Left renal pelvis (tissue), 4 donors: ENCODE measurements at places on chromosomes 7 and 10.

DNA sequence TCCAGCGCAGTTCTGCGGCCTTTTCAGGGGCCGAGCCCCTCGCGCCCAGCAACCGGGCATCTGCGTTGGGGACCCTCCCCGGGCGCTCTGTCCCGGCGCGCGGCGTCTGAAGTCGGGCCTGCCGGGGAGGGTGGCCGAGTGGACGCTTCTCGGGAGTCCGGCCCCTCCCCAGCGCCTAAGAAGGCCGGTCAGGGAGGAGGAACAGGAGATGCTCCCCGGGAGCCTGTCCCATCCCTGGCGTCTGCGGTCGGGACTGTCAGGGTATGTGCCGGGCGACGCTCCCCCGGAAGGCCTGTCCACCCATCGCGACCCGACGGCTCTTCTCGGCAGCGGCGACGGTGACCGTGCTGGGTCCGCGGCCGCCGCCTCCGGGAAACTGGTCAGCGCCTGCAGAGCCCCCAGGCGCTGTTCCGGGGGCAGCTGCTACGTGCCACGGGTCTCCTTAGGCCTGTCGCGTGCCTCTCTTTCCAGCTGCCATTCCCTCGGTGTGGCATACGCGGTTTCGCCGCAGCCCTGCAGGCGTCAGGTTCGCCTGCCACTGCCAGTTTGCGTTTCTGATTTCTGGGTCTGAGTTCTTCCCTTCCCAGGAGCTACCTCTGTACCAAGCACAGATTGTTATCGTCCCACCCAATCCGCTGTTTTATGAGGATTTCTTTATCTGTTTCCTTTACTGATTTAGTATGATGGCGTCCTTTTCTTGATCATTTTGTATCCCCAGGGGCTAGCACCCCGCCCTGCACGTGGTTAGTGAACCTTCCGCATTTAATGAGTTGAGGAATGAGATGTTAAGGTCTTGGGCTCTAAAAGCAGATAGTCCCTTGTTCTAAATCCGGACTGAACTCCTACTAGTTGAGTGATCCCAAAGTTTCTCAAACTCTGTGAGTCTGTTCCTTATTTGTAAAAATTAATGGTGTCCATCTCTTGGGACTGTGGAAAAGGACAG lies 782 bp downstream of the IFIT5 start:
- DNase-seq, result no peak

DNA sequence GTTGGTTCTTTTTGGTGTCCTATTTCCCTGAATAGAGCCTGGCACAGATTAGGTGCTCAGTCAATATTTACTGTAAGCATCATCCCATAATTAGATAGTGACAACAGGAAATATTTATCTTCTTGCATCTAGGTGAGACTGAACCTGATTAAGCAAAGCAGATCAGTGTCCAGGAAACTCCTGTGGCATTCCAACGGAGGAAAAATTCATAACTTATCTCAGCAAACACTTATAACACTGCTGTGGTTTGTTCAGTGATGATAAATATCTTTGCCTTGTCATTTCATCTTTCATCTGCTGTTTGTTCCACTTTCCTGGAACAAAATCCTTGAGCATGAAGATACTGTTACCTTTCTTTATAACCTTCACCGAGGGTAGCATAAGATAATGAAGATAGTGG lies 1160.3 kb upstream of the AUTS2 start:
- no peak for DNase-seq

- DNase-seq, result no peak
Observed at GRCh38 chr7:101590663-101591435, 38.2 kb downstream of the MYL10 start.

GRCh38 chr7:95304990-95305389 lies 19.3 kb downstream of the PON1 start:
- DNase-seq, result no peak

DNA sequence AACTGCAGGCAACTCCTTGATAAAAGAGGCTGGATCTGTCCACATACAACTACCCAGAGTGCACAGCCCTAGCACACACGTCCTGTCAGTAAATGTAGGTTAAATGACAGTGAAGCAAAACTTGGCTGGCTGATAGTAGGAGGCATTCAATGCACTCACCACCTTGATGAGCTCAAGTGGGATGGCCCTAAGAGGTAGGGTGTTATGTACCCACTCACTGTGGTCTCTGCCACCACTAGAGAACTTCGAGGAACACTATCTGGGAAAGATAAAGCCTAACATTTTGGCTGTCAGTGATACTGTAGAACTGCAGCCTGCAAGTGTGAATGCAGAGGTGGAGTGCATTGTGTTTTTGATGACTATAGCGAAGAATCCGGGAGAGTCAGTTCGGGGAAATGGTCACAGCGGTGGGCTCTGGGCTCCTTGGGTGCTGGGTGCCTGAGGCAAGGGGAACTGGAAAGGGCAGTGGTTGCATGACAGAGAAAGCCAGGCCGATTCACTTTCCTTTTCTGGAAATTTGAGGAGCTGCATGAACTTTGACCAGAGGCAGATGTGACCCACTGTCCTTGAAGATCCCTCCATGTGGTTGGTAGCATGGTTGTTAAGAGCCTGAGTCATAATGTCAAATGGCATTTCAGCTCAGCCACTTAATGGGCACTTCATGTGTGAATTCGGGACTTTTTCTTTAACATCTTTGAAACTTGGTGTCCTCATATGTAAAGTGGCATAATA lies 93.1 kb upstream of the ZPBP start:
- DNase-seq, result no peak

DNA sequence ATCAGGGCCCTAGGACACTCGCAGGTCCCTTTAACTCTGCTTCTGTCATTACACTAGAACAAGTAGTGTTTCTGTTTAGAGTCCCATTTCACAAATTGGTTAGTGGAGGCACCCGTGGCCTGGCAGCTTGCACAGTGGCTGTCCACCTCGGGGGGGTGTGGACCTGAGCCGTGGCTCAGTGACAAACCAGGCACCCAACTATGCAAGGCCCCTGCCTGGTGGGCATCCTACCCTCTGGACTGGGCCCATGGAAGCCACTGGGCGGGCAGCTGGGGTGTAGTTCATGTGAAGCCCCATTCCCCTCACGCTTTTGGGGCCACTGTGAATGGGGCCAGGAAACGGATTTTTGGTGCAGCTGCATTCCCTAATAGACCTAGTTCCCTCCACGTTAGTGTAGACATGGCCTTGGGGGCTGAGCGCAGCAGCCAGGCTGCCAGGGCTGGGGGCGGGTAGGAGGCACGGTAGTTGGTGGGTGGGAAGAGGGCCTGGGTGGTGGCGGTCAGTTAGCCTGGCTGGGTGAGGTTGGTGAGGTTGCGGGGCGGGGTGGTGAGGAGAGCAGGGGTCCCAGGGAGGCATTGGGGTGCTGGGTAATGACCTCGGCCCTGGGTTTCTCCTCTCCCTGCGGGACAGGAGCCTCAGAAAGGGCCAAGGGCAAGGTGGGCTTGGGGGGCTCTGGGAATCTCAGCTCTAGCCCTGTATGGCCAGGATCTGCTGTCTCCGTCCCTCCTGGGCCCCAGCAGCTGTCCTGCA lies 18.7 kb downstream of the ZNF316 start:
- no peak for DNase-seq

- DNase-seq, result no peak
Observed at GRCh38 chr7:5824297-5824610, 42.8 kb upstream of the RNF216 start.

- no peak for DNase-seq
Observed at GRCh38 chr10:19546224-19546623, 270.0 kb upstream of the PLXDC2 start.

DNA sequence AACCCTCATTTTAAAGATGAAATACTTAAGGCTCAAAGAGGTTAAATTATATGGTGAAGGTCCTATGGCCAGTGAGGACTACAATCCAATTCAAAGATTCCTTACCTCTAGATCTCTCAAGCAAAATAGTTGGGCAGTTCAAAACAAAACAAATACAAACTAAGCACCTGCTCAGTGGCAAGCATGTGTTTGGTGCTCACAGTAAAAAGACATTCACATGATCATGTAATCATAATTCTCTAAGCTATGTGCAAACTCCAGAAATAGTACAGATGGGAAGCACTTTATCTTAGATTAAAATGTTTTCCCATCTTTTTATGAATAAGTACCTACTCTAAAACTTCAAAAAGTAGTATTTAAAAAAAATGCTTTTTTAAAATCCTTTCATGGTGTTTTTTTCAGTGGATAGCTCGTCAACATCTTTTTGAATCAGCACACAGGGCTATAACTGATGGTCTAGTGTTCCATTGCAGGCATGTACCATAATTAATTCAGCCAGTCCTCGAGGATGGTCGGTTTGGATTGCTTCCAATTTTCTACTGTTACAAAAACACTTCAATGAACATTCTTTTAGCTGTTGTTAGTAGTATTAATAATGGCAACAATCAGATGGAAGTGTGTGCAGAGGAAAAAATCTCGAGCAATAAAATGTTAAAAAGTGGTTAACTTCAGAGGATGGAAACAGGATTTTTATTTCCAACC lies 58.4 kb downstream of the CHCHD3 start:
- no peak for DNase-seq

GRCh38 chr10:11095374-11095801 lies 77.7 kb downstream of the CELF2 start:
- DNase-seq, result no peak

- no peak for DNase-seq
Observed at GRCh38 chr7:106111655-106112117, 426 bp downstream of the SYPL1 start.

- DNase-seq, result no peak
Observed at GRCh38 chr7:142345811-142346210, 88.0 kb upstream of the PRSS58 start.

DNA sequence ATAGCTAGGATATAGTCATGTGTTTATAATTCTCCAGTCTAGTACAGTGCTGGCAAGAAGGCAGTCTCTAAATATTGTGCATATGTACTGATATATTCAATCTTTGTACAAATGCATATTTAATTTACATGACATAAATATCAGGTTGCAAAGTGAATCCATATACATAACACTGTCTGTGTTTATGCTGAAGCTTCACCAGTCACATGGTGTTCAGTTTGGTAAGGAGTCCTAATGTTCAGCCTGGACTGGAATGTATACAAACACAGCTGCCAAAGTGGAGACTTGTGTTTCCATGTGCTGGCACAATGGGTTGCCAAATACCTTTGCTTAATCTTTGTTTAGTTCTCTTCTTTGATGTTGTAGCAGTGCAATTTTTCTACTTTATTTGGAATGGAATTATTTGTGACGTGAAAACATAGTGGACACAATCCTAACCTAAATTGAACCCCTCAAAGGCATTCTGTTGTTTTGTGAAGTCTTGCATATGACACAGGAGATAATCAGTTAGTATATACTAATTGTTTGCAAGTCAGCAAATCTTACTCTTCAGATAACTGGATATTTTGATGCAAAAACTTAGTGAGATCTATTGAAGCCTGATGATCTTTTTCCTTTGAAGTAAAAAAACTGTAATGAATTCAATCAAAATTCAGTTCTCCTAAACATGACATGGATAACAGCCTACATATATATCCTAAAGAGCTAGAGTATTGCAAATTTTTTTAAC lies 17.3 kb upstream of the ARL4A start:
- no peak for DNase-seq

DNA sequence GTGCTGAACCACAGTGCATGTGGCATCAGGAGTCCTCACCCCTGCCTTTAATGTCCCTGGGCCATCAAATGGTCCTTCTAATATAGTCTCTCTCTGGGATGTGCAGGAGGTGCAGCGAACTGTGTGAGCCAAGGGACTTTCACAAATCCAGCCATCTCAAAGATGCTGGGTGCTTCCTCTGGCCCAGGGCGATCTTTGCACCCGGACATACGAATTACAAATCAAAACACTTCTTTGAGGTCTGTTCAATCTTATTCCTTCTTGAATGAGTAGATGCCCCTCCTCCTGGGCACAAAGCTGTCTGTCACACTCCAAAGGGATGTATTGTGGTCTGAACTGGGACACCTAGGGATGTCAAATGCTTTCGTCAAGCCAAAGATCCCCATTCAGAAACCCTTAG lies 60.6 kb downstream of the VSTM4 start:
- no peak for DNase-seq

DNA sequence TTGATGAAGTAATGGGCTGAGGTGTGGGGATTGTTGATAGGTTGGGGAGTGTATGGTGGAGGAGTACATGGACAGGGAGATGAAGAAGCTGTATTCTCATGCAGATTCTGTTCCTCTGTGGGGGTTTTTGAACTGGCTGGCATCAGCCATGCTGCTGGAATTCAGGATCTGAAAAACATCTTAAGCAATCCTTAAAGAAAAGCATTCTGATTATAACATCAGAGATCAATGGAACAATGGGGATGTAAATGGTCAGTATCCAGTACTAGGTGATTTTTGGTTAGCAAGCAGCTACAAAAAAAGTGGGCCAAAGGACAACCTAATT lies 247.5 kb upstream of the GALNT17 start:
- no peak for DNase-seq

- no peak for DNase-seq
Observed at GRCh38 chr10:128880159-128880725, 586.8 kb upstream of the MGMT start.

DNA sequence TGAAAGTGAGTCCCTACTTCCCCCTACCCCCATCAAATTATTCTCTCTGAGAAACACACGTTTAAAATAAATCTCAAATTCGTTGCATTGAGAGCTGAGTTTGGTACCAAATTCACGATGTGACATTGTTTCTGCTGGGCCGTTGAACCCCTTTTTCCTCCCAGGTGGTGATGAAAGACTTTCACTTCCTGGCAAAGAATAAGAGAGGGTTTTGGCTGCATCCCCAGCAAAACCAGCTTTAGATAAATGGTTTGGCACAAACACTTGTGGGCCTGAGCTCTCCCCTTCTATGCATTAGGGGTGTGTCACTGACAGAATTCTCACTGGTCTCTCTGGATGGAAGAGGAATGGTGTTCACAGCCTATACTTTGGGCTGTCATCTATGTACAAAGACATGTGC lies 8.8 kb upstream of the DNTT start:
- DNase-seq, result no peak

GRCh38 chr10:117419159-117419558 lies 43.9 kb upstream of the PDZD8 start:
- no peak for DNase-seq
